ENCODE measurements at places on chromosomes 13 and 19.

GRCh38 chr13:80307401-80307987, 33.4 kb downstream of the SPRY2 start:
- DNase-seq, result no peak

GRCh38 chr13:53101883-53102282, 73.3 kb downstream of the OLFM4 start:
- no peak for DNase-seq

DNA sequence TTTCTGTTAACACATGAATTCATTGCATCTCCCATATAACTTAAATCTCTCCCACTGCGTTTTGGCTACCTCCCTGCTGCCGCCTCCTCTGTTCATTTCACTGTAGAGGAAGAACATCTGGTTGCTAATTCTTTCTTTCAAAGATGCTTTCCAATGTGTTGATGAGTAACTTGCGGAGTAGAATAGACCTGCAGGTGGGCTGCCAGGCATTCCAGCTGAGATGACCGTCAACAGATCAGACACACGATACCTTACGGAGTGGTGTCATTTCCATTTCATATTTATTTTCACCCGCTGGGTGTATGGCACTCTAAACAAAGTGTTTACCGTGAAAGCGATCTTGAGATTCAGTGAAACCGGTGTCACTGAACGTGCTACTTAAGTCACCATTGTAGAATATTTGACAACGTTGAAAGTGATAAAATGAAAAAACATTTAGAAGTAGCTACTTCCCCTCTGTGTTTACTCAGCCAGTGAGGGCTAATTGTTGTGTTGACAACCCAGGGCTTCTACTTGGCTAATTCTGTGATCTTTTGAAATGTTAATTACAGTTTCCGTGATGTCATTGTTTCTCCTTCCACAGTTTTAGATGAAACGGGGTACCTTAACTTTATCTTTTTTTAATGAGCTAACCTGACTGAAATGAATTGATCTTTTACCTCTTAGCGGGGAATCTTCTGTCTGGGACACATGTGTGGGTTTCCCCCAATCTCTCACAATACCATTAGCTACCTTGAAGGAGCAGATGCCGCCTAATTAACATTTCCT, 228.5 kb upstream of the ARGLU1 start:
- DNase-seq, result no peak

DNA sequence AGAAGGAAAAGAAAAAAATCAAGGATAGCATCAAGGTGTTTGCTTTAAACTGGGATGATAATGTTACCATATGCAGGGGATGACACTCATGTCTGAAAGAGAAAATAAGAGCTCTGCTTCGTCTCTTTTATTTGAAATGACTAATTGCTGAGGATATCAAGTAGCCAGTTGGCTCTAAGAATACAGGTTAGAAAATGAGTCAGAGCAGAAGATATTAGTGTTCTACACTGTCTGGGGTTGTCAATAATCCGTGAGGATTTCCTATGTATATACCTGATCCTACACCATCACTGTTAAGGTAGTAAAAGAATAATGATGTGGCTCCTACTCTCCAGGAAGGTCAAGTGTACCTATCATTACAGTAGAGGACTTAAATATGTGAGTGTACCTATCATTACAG, 562.5 kb downstream of the GPC6 start:
- DNase-seq, result no peak

DNA sequence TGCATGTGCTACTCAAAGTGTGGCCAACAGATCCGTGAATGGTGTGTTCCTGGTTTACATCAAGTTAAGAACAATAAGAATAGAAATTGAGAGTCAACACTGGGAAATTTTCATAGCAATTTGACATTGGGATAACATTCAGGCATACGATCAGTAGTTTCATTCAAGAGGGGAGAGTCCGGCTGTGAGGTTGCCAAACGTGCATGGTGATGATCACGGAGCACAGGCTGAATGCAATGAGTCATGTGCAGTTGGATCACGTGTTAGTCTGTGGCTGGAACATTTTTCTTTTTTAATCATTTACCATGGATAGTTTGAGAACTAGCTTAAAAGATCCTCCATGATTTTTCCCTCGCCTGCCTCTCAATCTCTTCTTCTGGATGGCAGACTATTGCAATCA, 2.5 kb upstream of the DCT start:
- DNase-seq, result no peak

GRCh38 chr19:46450737-46451136, 20.6 kb downstream of the PNMA8A start:
- DNase-seq, result no peak

- DNase-seq, result no peak
Measured at GRCh38 chr19:11239377-11240000, at the start of gene ANGPTL8. Gene ANGPTL8 (plus strand): TSS chr19:11239619. CDS start chr19:11239638, 19 bp downstream.

DNA sequence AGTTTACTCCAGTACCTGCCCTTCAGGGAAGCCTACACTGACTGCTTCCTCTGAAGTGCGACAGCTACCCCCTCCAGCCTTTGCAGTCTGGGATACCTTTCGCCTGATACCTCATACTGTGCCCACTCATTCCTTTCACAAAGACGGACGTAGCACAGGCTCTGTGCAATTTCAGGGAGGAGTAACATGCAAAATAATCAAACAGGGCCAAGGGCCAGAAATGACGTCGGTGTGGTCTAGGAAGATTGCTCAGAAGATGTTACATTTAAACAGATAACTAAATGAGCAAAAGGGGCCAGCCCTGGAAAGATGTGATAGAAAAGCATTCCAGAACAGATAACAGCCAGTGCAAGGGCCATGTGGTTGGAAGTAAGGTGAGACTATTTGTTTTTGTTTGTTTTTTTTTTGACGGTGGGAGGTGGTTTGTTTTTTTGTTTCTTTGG, 6.6 kb upstream of the DDX39A start:
- DNase-seq, result no peak

All from activated CD8-positive, alpha-beta memory T cell treated with anti-CD3 and anti-CD28 coated beads, Interleukin-2, amount 50 U/mL, for 4 hours (primary cell).